Activated CD8-positive, alpha-beta memory T cell treated with anti-CD3 and anti-CD28 coated beads for 4 hours (primary cell): ENCODE measurements at places on chromosomes 16 and 17.

DNA sequence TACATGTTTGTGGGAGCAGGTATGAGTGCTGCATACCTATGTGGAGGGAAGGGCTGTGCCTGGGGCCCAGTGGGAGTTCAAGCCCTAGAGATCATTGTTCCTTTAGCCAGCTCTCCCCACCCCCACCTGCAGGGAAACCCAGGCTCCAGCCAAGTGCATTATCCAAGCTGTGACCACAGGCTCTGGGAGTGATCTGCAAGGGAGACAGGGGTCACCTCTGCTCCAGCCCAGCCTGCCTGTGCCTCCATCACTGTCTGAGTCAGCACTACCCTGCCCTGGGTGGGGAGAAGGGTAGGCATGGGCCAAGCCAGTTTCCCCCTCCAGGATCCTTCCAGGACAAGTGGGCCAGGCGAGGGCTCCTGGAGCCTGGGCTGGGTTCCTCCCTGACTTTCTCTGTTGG lies 32.1 kb upstream of the SBK1 start:
- DNase-seq: no peak

GRCh38 chr16:2899564-2900072 lies 12.1 kb upstream of the FLYWCH1 start:
- no peak for DNase-seq

- DNase-seq: no peak
Measured at GRCh38 chr16:15435216-15435864, 952 bp downstream of the BMERB1 start.

DNA sequence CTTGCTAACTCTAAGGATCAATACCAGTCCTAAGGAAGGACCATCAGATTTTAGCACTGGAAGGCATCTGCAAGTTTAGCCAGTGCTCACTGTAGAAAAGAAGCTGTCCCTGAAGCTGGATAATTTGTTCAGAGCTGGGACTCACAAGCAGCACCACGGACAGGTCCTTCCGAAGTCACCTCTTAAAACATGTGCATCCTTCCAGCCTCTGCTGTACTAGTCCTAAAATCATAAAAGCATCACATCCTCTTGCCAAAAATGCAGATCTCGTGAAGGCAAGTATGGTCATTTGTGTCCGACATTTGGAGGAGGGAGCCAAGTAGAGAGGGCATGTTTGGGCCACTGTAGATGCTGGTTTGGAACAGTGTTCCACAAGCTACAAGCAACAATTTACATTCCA lies 506.9 kb downstream of the RBFOX1 start:
- no peak for DNase-seq
